ENCODE measurements at places on chromosomes 6 and 20.

- no peak for DNase-seq
Observed at GRCh38 chr6:3433005-3433404, 23.8 kb downstream of the SLC22A23 start.

DNA sequence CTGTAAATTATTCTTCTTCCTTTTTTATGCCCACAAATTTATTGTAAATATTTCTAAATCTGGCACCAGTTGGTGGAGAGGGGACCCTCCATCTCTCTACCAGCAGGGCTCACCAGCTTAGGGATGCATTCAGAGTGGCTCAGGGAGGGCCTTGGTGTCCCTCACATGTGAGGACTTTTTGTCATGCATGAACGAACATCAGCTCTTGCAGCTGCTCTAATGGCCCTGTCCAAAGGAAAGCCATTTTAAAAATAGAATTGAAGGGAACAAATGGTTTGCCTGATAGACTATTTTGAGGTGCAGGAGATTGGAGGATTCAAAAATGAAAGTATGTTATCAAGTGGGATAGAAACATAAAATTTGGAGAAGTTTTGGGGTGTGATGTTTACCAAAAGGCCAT, 37.5 kb upstream of the KLHL31 start:
- no peak for DNase-seq

- no peak for DNase-seq
Observed at GRCh38 chr20:57198132-57199072, 68.0 kb downstream of the BMP7 start.

DNA sequence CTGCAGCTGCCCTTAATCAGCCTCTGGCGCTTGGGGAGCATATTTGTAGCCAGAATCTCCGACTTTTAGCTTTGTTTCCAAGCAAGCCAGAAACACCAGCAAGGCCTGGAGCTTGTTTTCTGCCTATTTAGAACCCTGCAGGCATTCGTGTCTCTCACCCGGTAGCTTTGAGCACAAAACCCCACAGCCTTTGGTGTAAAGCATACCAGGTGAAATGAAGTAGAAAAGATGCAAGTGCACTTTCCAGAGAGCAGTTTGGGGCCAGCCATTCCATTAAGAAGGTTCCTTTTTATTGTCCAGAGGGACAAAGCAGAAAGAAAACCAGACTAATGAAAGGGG, 736 bp downstream of the FAM217B start:
- no peak for DNase-seq

GRCh38 chr6:147016440-147016839, 187.8 kb upstream of the STXBP5 start:
- DNase-seq, result no peak

DNA sequence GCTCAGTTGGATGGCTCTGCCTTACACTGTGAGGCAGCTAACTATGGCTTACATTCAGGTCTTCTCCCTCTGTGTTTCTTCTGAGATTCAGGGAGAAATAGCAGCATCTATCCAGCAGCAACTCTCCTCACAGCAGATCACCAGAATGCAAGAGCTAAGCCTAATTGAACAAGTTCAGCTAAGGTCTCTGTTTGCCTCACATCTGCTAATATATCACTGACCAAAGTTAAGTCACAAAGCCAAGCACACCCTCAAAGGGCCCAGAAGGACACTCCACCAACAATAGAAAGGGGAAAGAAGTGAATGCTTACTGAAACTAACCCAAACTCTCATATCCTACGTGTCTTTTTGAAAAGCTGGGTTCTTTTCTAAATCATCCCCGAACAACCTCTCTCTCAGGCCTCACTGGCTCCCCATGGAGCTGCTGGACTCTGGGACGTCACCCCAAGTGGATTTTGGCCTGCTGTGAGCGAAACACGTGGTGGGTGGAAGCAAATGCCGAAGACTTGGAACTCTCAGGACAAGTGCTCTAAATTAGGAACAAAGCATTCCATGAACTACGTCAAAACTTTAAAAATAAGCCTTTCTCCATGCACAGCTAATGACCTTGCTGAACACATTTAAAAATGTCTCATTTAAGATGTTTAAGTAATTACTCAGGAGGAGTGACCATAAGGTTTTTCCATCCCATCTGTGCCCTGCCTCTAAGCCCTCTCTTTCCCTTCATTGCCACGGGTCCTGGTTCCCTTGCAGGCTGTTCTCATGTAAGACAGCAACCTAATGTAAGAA, 167.5 kb upstream of the PLCB4 start:
- no peak for DNase-seq

DNA sequence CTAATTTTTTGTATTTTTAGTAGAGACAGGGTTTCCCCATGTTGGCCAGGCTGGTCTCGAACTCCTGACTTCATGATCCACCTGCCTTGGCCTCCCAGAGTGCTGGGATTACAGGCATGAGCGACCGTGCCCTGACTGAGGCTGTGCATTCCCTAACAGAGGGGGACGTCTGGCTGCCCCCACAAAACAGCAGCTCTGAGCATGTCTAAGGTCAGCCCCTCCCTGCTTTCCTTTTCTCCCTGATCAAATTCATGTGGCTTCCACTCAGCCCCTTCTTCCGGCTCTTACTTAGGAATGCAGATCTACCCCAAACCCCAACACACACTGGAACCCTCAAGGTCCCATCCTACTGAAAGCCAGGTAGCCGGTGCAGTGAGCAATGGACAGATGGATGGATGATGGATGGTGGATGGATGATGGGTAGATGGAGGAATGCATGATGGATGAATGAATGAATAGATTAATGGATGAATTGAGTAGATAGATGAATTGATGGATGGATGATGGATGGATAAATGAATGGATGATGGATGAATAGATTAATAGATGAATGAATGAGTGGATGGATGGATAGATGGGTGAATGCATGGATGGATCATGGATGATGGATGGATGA, 91.5 kb upstream of the BHLHE23 start:
- DNase-seq, result no peak

GRCh38 chr20:47389867-47390347, 33.4 kb upstream of the ZMYND8 start:
- no peak for DNase-seq

DNA sequence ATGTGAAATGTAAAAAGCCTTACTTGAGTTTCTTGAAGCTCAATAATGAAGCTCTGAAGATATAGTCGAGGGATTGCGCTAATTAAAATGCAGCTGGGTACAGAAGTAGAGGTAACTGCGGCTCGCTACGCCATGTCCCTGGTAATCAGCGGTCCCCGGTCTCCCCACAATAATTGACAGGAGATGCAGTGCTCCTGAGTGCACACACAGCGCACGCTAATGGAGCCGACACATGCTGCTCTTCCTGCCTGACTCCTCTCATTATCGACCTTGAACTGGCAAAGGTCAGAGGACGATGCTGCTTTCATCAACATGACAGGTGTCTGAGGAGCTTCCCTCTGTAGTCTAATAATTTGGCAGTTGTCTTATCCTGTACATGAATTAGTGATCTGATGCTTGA, 365.9 kb downstream of the RNF144B start:
- no peak for DNase-seq

DNA sequence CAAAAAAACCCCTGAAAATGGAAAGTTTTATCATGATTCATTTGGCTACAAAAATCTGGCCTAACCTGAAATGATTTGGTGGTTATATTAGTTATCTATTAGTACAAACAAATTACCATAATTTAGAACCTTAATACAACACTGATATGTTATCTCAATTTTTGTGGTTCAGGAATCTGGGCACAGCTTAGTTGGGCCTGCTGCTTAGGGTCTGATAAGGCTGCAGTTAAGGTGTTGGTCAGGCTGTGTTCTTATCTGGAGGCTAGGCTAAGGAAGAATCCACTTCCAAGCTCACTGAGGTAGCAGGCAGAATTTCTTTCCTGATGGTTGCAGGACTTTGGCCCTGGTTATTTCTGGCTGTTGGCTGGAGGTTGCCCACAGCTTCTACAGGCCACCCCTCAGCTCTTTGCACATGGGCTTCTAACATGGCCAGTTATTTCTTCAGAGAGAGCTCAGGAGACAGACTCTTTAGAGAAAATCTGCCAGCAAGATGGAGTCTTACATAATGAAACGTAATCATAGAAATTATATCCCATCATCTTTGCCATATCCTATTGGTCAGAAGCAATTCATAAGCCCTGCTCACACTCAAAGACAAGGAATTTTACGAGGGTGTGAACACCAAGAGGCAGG, 11.4 kb downstream of the TRIM38 start:
- DNase-seq, result no peak

DNA sequence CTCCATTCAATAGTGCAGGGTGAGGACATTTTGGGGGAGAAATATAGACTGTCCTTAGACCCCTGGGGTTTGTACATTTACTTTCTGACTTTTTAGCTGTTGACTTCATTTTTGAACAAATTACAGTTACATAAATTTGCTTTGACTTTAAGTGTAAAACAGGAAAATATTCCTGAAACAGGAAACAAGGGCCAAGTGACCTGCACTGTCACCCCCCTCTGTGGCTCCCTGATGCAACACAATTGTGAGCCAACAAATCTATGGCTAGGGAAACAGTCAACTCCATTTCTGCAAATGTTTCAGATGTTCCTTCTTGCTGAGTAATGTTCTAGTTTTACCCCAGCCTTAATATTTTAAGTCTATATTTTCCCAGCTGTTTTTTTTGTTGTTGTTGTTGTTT, 39.8 kb downstream of the HLA-A start:
- no peak for DNase-seq

DNA sequence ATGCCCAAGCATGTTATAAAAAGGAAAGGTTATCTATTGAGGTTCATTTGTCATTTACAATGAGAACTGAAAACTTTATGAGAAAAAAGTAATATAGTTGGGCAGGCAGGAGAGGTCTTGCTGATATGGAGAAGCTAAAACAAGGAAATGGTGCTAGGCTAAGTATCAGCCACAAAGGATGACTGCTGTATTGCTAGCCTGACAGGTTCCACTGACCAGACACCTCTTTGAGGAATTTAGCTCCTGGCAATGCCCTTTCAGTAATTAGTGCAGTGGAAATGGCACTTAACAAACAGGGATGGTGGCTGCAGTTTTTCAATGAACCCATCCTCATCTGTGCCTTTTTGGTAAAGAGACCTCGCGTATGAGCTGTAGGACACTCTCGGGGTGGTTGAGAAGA, 284.4 kb downstream of the ZFAND3 start:
- no peak for DNase-seq

DNA sequence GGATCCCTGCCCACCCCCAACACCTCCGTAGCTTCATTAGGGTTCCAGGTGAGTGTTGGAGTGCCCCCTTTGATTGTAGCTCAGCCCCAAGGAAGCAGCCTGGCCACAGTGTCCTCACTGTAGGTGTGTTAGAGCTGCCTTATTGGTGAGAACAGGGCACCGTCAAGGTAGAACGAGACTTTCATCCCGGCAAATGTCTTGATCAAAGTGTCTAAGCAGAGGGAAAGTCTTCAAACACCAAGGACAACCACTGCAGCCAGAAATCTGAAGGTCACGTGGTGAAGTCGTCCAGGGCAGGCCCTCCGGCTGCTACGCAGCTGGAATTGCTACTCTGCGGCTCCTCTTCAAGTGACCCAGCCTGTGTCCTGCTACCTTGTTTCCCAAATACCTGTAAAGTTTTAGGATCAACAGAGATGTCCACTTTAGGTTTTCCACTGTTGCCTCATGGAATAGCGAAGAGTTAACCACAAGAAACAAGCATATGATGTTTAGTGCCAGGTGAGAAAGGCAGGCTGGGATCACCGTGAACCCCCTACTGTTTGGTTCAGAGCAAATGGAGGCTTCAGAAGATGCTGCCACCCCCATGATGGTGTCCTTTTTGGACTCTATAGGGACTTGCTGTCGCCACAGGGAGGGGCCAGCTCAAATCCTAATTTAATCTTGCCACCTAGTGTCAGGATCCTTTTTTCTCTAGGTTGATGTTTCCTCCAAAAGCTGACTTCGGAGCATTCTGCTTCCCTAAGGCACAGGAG, 1.7 kb upstream of the DLL1 start:
- no peak for DNase-seq

GRCh38 chr6:154425034-154425433, 68.4 kb upstream of the IPCEF1 start:
- DNase-seq, result no peak

DNA sequence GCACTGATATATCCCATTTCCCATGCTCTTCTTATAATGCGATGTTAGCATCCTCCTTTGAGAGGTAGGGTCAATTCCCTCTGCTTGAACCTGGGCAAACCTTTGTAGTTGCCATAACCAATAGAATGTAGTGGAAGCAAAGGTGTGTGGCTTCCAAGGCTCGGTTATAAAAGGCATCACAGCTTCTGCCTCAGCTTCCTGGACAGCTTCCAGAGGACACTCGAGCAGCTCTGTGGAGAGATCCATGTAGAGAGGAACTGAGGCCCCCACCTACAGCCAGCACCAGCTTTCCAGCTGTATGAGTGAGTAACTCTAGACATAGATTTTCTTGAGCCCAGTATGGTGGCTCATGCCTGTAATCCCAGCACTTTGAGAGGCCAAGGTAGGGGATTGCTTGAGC, 36.7 kb downstream of the FGD2 start:
- no peak for DNase-seq

GRCh38 chr6:130776287-130776925, 50.8 kb upstream of the SMLR1 start:
- DNase-seq, result no peak

- no peak for DNase-seq
Observed at GRCh38 chr20:7352165-7352564, 584.7 kb downstream of the BMP2 start.

GRCh38 chr6:2984738-2985406, 13.5 kb upstream of the SERPINB6 start:
- DNase-seq, result no peak

GRCh38 chr6:97097068-97098047, 172.8 kb downstream of the KLHL32 start:
- no peak for DNase-seq

DNA sequence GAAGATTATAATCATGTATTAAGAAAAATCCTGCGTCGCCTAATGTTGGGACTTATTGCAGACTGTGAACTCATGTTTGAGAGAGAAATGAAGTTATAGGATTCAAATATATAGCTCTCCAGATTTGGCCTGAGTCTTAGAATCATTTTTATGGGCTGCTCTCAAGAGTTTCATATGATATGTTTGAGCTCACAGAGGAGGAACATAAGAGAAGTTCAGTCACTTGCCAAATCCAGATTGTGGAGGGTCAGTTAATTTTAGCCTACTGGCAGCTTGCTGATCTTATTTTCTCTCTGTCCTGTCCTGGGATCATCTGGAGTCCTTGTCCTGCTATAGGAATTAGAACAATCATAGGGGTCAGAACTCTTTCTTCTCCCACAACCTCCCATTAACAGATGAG, 186.1 kb upstream of the SUPT3H start:
- no peak for DNase-seq

- DNase-seq, result peak; percentile 46
Observed at GRCh38 chr6:87436435-87436834, 28.7 kb downstream of the CFAP206 start.

DNA sequence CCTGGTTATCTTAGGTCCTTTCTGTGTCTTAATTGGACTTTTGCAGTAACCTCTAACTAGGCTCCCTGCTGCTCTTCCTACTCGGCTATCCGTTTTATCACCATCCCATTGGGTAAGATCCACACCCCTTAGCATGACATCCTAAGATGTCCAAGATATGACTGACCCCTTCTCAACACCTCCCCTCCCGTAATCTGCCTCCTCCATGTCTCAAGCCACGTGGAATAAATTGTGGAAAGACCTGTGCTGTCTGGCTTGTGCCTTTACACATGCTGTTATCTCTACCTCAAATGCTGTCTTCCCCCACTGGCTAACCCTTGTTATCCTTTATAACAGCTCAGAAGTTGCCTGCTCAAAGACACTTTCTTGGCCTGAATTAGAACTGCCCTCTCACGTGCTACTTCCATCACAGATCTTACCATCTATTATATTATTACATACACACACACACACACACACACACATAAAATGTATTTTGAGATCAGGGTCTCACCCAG, 26.5 kb downstream of the EIF2S2 start:
- DNase-seq, result no peak

- no peak for DNase-seq
Observed at GRCh38 chr6:149015535-149016525, 269.0 kb downstream of the UST start.

- no peak for DNase-seq
Observed at GRCh38 chr6:165571721-165572132, 91.3 kb downstream of the PDE10A start.
